Keratinocyte (primary cell): ENCODE measurements at places on chromosomes 6 and 20. TPM values are rescaled to one million over a fixed set of nuclear protein-coding genes. Genes with fewer than 3 reads are reported as not detected.

Gene CALHM5
- 0.80 to 2.9 TPM (median 0.94 TPM) in 3 replicates for polyA plus RNA-seq

Gene KHDC1
- polyA plus RNA-seq, result 0.52 to 1.0 TPM (median 0.55 TPM) in 3 replicates

Gene CCR6
- polyA plus RNA-seq, result not detected in 3 replicates

Gene FERMT1
- polyA plus RNA-seq, result 68.4 to 312 TPM (median 134 TPM) in 3 replicates

Gene CST1
- not detected in 3 replicates for polyA plus RNA-seq

Gene LAMA5
- 6.9 to 17.9 TPM (median 8.7 TPM) in 3 replicates for polyA plus RNA-seq

Gene PTCHD4
- 0.39 to 0.93 TPM (median 0.41 TPM) in 3 replicates for polyA plus RNA-seq

Gene OLIG3
- polyA plus RNA-seq, result not detected in 3 replicates

Gene TSPO2
- not detected in 3 replicates for polyA plus RNA-seq

Gene SEMG1
- not detected in 3 replicates for polyA plus RNA-seq

Gene TRIM31
- polyA plus RNA-seq, result 0.06 TPM in 1 of 3 replicates, not detected in the others
